Endothelial cell of umbilical vein (primary cell): ENCODE measurements at places on chromosomes 12 and 14.
A peak's percentile ranks its signal among the peaks of the same experiment; 100 is the strongest.

DNA sequence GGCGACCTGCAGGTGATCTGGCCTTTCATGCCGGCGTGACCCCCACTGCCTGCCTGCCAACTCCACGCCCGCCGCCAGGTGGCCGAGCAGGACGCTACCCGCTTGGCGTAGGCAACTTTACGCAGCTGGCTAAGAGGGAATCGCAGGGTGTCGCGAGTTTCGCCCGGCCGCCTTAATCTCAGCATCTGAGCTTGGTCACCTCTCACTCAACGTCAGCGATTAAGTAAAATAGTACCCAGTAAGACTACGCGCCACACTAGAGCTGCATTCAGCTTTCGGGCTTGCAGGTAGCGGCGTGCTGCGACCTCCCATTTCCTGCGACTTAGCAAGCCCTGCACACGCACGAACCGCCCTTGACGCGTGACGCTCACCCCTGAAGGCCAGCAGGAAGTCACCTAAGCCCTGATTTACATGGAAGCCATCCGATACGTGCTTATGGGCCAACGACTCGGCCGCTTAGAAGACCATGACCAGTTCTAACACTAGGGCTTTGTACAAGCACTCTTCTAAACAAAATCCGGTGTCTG is 33.2 kb downstream of the WBP11 start:
- peak; percentile 77 for DNase-seq

DNA sequence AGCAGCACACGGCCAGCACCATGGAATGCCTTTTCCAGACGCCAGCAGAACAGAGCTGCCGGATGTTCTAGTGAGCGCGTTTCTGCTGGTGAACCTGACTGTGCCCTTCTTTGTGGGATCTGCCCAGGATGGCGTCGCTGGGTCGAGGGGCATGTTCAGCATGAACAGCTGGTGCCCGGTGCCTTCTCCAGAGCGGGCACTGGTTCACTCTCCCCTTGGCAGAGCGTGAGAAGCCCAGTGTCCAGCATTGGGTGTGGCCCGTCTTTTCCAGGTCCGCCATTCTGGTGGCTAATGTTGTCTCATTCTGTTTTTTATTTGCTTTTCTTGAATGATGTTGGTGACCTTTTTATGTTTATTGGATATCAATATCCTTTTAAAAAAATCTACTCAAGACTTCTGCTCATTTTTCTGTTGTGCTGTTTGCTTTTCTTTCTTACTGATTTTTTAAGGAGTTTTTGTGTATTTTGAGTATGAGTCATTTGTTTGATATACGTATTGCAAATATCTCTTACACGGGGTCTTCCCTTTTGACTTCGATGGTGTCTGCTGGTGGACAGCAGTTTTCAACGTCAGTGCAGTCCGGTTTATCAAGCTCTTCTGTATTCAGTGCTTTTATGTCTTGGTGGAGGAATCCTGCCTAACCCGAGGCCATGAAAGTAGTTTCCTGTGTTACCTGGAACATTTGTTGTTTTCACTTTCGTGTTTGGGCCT is 74.3 kb downstream of the ADGRD1 start:
- DNase-seq, result no peak

GRCh38 chr14:73014105-73014504 is 12.8 kb downstream of the ZFYVE1 start:
- DNase-seq, result no peak

DNA sequence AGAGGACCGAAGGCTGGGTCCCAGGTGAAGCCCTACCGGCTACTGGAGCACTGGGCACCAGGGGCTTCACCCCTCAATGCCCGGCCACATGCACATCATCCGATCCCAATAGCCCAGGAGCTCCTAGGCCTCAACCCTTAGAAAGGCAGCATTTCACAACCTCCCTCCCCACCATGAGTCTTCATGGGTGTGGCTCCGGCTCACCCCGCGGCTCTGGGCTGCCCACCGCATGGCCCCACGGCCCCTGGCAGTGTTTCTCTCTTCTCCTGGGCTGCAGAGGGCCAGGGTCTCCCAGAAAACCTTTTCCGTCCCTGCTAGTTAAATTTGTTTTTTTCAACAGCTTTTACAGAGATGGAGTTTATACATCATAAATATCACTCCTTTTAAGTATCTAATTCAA is 28.6 kb upstream of the DLK1 start:
- DNase-seq, result no peak

DNA sequence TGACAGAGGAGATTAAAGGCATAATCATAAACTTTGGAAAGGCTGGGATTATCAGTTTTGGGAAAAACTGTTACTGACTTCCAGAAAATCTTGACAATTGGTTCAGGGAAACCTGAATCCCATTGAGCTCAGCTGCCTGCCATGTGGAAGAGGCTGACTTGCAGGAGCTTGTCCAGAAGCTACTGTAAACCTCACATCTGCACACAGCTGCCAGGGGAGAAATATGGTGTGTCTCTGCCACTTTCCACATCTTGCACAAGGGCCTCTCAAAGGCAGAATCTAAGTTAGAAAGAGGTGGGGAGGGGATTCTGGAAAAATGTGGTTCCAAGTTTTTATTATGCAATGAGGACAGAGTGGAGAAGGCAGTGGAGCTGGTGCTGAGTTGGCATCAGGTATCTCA is 8.7 kb upstream of the BHLHE41 start:
- DNase-seq, result no peak

- DNase-seq, result no peak
Measured at GRCh38 chr14:71585361-71585760, 346.9 kb upstream of the RGS6 start.

DNA sequence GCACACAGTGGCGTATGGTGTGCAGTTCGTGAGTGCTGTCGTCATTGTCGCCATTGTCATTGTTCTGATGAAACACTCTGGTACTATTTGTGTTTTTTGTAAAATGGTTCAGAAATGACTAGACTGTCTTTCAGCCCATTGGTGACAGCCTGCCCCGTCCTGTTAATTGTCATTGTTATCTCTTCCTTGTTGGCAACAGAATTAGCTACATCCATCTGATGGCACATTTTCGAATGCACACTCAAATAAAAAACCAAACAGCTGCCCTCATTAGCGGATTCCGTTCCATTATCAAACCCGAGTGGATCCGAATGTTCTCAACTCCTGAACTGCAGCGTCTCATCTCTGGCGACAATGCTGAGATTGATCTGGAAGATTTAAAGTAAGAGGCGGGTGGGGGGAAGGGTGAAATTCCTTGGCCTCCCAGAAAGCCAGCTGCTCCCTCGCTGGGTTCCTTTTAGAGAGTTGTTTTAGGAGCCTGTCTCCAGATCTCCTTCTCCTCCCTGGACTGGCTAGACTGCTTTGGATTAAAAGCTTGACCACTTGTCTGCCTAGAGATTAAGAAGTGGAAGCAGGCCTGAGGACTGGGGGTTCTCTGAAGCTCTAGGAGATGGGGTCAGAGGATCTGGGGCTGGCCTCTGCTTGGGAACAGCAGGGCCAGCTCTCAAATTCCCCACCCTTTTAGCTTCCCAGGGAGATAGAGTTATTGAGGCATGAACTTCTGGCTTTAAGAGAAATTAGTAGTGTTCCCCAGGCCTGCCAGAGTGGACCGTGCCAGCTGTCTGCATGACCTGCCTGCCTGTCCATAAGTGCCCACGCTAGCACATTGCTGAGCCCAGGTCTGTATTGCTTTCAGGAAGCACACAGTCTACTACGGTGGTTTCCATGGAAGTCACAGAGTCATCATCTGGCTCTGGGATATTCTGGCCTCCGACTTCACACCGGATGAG is 43.3 kb downstream of the MMAB start:
- DNase-seq, result no peak
